ENCODE measurements at places on chromosomes 5 and 9.

GRCh38 chr9:130043654-130044623 lies 950 bp upstream of the FNBP1 start:
- DNase-seq: no peak

- DNase-seq: no peak
Observed at GRCh38 chr5:68336200-68336599, 120.6 kb downstream of the PIK3R1 start.

- no peak for DNase-seq
Observed at GRCh38 chr9:68896486-68896885, 117.4 kb downstream of the PRKACG start.

DNA sequence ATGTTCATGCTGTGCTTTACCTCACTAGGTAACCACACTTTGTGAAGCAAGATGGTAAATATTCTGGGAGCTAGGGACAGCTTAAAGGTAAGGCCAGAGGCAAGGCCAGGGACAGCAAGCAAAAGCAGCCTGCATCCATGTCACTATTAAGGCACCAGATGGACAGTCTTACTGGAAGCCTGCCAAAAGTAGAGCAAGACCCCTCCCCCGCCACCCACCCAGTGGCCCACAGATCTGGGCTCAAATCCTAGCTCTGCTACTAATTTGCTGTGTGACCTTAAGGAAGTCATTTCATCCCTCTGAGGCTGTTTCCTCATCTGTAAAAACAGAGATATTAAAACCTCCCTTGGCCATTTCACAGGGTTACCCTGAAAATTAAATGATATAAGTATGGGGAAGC lies 13.2 kb upstream of the ERMP1 start:
- DNase-seq: no peak

- DNase-seq: no peak
Observed at GRCh38 chr5:143046314-143046713, 276.1 kb downstream of the ARHGAP26 start.

DNA sequence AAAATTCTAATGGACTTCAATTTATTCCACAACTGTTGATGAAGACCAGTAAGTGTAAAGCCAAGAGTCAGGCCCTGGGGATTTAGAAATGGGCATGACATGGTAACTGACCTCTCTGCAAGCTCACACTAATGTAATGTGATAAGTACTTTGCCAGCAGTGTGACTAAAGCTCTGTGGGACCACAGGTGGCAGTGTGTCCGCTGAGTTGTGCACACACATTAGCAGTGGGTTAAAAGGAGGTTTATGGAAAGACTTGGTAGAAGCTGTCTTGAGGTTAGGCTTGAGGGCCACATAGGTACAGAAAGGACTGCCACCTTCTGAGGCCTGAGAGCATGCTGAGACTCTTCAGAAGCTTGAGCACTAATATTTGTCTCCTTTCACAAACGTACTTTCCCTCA lies 67.6 kb downstream of the UBAP1 start:
- no peak for DNase-seq

DNA sequence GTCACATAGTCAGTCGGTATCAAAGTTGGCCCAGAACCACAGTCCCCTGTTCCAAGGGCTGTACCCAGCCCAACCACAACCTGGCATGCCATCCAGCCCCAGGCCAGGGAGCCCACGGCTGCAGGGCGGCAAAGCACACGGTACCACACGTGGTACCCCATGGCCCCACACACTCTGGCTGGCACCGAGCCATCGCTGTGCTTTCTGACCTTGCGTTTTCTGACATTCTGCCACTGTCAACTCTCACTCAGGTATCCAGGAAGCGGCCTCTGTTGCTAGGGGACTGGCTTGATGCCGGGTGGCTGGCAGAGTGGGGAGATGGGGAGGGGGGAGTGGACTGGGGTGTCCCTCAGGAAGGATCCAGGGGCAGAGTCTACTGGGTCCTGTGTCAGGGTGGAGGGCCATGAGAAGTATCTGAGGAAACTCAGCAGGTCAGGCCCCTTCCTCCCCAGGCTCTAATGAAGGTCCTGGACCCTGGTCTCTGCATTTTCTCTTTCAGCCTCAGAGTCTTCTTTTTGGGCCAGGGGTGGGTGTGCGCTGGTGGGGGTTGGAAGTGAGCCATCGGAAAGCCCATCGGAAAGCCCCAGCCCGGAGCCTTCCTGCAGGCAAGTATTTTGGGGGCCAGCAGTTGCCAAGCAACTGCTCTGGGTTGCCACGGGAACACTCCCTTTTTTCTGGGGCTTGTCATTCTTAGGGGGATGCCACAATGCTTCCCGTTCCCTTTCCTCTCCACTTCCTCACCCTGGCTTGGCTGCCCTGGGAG lies 21.0 kb upstream of the RALGDS start:
- DNase-seq: no peak

DNA sequence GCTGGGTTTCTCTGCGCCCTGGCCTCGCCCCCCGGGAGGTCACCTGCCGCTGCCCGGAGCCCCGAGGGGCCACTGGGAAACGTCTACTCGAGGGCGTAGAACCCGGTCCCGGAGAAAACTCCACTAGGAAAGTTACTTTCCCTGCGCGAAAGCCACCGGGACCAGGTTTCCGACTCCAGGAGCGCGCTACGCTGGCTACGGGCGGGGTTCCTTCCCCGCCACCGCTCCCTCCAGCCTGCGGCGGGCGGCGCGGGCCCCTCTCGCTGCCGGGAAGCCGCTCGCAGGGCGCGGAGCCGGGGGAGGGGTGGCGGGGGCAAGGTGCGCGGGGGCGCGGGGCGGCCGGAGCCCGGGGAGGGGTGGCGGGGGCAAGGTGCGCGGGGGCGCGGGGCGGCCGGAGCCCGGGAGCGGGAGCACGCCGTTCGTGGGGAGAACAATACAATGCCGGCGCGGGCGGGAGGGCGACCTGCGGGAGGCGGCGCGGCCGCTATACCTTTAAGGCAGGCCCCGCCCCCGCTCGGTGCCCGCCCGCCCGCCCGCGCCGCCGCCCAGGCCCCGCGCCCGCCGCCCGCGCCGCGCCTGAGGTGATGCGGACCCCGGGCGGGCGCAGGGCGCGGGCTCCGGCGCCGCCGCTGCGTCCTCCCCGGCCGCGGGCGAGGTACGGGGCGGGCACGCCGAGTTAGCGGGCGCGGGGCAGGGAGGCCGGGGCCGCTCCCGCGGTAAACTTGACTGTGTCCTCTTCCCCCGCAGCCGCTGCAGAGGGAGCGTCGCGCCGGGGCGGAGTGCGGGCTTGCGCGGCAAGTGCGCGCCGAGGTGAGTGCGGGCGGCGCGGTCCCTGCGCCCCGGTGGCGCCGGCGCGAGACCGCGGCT lies 278.1 kb downstream of the AOPEP start:
- no peak for DNase-seq

GRCh38 chr9:112531666-112532282 lies 45.1 kb downstream of the KIAA1958 start:
- no peak for DNase-seq

DNA sequence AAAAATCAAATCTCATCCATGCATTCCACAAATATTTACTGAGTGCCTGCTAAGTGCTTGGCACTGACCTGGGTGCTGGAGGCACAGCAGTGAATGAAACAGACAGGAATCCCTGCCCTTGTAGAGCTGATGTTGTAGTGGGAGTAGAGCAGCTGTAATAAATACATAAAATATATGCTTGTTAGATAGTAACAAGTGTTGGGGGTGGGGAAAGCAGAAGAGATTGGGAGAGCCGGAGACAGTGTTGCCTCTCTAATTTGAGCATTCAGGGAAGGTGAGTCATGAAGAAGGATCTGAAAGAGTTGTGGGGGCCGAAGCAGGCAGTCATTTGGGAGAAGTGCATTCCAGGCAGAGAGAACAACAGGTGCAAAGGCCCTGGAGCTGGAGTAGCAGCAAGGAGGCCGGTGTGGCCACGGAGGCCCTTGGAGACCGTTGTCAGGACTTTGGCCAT lies 97.9 kb downstream of the ZNF618 start:
- no peak for DNase-seq

GRCh38 chr5:66597183-66597757 lies 1.1 kb downstream of the MAST4 start:
- DNase-seq: no peak
